ENCODE measurements at places on chromosomes 16 and 17. TPM values are rescaled to one million over a fixed set of nuclear protein-coding genes. Genes with fewer than 3 reads are reported as not detected.

CCL14 gene
- 24.2 TPM for total RNA-seq

KRTAP4-3 gene
- not detected for total RNA-seq

CAPNS2 gene
- 1.7 TPM for total RNA-seq

MAP2K6 gene
- total RNA-seq, result 14.2 TPM

PRSS53 gene
- total RNA-seq, result 2.0 TPM

MMP25 gene
- not detected for total RNA-seq

HID1 gene
- 65.1 TPM for total RNA-seq

GAS7 gene
- total RNA-seq, result 6.7 TPM

FTO gene
- total RNA-seq, result 113 TPM

IRX5 gene
- total RNA-seq, result 0.51 TPM

AXIN2 gene
- 3.1 TPM for total RNA-seq

GAST gene
- not detected for total RNA-seq

GPATCH8 gene
- total RNA-seq, result 20.7 TPM

CMTM2 gene
- not detected for total RNA-seq

EFCAB13 gene
- 6.6 TPM for total RNA-seq

TIMM22 gene
- total RNA-seq, result 22.4 TPM

CPNE7 gene
- 0.85 TPM for total RNA-seq

KCNJ12 gene
- total RNA-seq, result 0.14 TPM

CFAP97D1 gene
- total RNA-seq, result not detected

ZG16 gene
- total RNA-seq, result not detected

GDPD1 gene
- 1.6 TPM for total RNA-seq

CSF3 gene
- 2.4 TPM for total RNA-seq

CES3 gene
- total RNA-seq, result not detected

SRCIN1 gene
- 0.14 TPM for total RNA-seq

CEP20 gene
- 20.4 TPM for total RNA-seq

FOXN1 gene
- total RNA-seq, result not detected

All from dermis blood vessel endothelial cell (primary cell).